ENCODE measurements at places on chromosomes 13 and 19.

DNA sequence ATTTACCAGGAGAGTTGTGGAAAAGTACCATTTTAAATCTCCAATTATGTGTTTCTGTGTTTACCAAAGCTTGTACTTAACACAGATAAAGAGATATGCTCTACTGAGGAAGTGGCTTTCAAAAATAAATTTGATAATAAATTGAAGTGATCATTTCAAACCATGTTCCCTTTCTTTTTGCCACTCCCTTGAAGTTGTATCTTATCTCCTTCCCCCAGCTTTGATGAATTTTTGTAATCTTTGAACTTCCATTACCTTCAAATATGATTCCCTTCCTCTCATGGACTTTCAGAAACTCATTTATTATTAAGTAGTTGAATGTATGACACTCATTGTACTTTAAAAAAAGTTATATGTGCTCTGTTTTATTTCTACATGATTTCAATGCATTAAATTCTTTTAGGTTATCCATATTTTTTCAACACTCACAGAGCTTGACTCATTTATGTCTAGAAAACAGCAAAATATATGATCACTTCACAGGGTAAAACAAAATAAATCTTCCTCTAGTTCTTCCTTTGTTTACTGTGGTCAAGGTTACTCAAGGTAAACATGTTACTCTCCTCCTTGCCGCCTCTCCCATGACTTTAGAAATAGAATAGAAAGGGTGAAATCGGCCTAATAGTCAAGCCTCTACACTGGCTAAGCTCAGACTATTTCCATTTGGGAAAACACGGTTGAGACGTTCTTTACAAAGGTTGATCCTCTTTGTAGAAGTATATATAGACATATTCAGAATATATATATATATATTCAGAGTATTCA lies 251.2 kb upstream of the SPRY2 start:
- DNase-seq: no peak

GRCh38 chr13:21149568-21149967 lies 26.8 kb downstream of the SKA3 start:
- DNase-seq: no peak

GRCh38 chr19:5674714-5675113 lies 5.6 kb downstream of the MICOS13 start:
- DNase-seq: no peak

- DNase-seq: peak; percentile 30
Observed at GRCh38 chr19:15283141-15283883, 49.0 kb downstream of the BRD4 start.

GRCh38 chr13:30971575-30971974 lies 39.1 kb downstream of the TEX26 start:
- DNase-seq: no peak

DNA sequence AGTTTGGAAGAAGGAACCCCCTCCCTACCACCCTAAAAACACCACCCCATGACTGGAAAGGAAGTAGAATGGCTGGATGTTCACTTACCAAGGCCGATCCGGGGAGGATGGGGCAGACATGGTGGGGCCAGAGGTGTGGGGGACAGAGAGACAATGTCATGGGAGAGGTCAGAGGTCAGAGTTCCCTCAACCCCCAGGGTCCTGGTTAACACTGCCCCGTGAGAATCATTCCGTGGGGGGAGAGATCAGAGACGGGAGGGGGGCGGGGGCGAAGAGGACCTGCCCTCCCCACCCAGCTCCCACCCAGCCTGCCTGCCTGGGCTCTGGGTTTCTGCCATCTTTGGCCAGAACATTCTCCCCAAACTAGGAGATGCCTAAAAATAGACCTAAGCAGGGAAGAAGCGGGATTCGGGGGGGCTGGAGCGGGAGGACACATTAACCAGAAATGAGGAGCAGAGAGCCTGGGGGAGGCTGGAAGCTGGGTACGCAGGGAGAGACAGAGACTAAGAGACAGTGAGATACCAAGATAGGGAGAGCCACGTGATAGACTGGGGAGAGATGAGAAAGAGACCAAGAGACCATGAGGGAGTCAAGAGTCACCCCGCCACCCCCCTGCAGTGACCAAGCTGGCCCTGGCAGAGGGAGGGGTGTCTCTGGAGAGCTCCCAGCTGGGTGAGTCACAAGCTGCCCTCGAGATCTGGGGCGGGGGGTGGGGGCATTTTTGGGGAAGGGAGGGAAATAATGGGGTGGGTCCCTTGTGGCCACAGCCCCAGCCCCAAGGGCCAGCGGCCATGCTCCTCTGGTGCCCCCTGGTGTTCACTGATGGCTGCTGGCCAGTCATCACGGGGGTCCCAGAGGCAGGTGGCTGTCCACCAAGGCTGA lies 6.1 kb upstream of the KANK2 start:
- DNase-seq: peak; percentile 26

DNA sequence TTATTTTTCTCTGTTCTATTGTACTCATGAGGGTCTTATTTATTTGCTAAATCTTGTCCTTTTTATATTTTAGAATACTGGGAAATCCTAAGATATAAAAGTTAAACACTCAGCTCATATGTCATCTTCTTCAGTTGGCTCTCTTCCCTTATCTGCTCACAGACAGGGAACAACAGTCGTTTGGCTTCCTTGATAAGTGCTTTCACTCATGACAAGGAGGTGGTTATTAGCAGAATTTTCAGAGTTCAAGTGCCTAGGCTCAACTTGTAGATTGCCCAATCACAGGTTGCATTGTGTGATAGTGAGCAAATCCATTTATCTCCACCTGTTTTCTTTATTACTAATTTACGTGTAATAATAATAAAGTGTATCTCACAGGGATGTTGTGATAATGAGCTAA lies 620.3 kb upstream of the PCDH20 start:
- DNase-seq: no peak

GRCh38 chr13:96762876-96763275 lies 231.4 kb downstream of the OXGR1 start:
- no peak for DNase-seq

- no peak for DNase-seq
Observed at GRCh38 chr13:25633093-25633492, 261.3 kb downstream of the ATP8A2 start.

DNA sequence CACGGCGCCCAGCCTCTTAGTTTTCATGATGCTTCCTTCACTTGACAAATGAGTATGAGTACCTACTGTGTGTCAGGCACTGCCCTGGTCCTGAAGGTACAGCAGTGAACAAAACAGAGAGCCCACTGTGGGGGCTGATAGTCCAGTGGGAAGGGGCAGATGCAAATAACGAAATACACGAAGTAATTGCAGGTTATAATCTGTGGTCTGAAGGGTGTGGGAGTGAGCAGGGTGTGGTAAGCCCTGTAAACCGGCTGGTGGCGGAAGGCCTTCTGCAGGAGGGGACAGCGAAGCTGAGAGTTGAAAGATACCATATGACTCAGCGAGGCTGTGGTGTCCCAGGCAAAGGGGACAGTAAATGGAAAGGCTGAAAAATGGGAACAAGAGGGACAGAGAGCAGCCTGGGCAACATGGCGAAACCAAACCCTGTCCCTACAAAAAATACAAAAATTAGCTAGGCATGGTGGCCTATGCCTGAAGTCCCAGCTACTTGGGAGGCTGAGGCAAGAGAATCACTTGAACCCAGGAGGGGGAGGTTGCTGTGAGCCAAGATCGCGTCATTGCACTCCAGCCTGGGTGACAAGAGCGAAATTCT lies 60.5 kb downstream of the MAP4K1 start:
- DNase-seq: no peak

DNA sequence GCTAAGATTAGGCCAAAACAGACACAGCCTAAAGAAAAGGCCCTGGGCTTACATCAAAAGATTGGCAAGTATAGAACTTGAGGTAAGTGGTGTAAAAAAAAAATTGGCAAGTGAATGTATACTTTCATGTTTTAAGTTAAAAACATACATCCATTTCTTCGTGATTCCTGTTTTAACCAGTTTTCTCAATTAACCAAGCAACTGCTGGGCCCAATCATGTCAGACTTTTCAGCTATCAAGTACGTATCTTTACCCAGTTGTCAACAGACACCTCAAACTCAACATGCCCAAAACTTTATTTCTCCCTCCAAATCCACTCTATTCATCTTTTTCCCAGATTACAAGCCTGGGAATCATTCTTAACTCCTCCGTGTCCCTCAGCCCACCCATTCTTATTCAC lies 1.0 kb downstream of the PCID2 start:
- DNase-seq: no peak

- no peak for DNase-seq
Observed at GRCh38 chr13:18991060-18991459, 190.6 kb downstream of the TUBA3C start.

GRCh38 chr19:1648459-1648849 lies 4.0 kb downstream of the TCF3 start:
- DNase-seq: no peak

- DNase-seq: no peak
Observed at GRCh38 chr13:85738696-85739320, 60.4 kb downstream of the SLITRK6 start.

DNA sequence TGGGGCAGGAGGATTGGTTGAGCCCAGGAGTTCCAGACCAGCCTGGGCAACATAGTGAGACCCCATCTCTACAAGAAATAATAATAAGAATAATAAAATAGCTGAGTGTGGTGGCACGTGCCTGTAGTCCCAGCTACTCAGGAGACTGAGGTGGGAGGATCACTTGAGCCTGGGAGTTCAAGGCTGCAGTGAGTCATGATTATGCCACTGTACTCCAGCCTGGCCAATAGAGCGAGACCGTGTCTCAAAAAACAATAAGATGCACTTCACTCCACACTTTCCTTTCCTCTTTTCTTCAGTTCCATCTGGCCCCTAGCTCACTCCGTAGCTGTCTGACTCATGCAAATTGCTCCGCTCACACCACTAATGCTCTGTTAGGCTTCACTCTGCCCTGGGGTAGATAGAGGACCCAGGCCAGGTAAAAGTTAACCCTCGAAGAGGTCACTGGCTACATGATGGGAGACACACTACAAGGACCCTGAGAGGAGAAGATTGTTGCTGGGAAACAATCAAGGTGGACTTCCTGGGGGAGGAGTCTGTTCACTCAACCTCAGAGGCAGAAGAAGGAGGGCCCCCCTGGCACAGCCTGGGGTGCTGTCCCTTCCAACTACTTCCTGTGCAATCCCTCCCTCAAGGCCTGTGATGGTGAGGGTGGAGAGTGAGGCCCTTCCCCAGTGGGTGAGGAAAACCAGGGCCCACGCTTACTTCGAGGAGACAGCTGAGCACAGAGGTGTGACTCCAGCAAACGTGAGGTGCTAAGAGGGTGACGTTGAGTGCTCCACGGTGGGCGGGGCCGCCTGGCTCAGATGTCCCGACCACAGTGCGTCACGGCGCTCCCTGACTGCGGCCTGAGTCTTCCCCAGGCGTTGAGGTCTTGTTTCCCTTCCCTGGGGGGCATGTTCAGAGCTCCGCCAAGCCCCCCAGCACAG lies 8.8 kb upstream of the TNFSF9 start:
- peak; percentile 39 for DNase-seq

Data from activated T-cell treated with anti-CD3 and anti-CD28 coated beads for 48 hours (primary cell).